Astrocyte of the cerebellum (primary cell): ENCODE measurements at places on chromosomes 7 and 10.

DNA sequence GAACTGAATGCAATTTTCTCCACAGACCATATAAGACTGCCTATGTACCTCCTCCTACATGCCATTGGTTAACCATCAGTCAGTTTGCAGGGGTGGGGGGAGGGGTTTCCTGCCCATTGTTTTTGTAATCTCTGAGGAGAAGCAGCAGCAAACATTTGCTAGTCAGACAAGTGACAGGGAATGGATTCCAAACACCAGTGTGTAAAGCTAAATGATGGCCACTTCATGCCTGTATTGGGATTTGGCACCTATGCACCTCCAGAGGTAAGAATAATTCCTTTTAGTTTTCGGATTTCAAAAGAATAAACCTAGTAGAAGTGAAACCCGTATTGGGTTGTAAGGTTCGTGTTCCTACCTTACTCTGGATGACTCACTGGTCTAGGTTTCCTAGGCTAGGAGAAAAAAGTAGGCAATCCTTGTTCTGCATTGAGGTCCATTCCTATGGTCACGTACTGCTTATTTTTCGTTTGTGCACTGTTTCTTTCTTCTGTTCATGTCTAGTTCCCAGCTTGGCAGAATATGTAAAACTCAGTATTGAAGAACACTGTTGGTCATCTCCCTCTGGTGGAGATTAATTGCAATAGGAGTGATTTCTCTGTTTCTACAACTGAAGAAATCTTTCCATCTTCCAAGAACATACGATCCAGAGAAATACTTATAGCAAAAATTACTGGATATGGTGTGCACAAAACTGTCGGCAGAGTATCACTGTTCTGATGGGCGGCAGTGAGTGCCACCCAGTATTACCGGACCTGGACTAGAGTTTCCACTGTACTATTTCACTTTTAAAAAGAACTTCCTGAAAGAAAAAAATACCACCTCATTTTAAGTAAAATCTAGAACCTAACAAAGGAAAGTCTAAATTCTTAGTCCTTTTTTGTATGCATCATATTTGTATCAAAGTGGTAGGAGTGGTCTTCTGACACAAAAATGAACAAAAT lies at the start of gene AKR1C3:
AKR1C3 (plus strand) TSS at position 150 of the 941 bp plus-strand sequence; CDS start at position 181, 31 bp downstream.
- DNase-seq: peak; percentile 32

GRCh38 chr10:132388891-132389432 lies 8.0 kb upstream of the PWWP2B start:
- DNase-seq: no peak

- no peak for DNase-seq
These were observed 182.0 kb upstream of the PHYHIPL start for GRCh38 chr10:58994226-58995057.

DNA sequence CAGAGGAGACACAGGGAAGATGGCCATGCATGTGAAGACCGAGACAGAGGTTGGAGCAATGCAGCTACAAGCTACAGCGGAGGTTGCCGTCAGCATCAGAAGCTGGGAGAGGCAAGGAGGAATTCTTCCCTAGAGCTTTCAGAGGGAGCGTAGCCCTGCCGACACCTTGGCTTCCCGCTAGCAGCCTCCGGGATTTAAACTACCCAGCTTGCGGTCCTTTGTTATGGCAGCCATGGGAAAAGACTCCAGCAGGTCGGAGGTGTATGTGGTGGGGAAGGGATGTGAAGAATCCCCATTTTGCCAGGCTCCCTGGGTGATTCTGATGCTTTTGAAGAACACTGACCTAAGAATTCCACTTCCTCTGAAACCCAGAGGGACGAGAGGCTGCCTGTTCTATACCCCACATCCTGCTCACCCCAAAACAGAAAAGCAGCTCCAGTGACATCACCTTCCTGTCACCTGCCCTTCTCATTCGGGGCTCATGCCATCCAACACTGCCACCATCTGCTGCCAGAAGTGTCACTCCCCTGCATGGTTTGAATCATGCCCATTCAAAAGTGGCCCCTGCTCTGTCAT lies 3.3 kb upstream of the SEPHS1 start:
- no peak for DNase-seq

- DNase-seq: no peak
These were observed 167.5 kb downstream of the ITGB1 start for GRCh38 chr10:32790483-32790882.

- DNase-seq: no peak
These were observed 102.1 kb downstream of the POLL start for GRCh38 chr10:101485681-101486554.

- no peak for DNase-seq
These were observed 151.5 kb upstream of the COL1A2 start for GRCh38 chr7:94243066-94243711.

DNA sequence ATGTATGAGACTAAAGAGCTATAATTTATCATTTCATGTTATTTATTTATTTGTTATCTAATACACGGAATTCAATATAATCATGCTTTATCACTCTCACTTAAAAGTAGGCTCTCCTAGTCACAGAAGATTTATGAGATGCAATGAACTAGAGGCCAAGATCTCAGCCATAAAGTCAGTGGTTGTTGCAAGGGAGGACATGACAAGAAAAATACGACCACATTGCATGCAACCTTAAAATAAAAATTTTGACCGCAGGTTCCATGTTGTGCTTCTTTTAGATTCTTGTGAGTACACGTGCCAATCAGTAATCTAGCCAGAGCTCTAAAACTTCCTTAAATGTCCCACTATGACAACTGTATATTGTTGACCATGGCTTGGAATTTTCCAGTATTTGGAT lies 75.9 kb upstream of the SP8 start:
- DNase-seq: no peak

- no peak for DNase-seq
These were observed 98.5 kb downstream of the ARHGAP22 start for GRCh38 chr10:48506147-48506917.

DNA sequence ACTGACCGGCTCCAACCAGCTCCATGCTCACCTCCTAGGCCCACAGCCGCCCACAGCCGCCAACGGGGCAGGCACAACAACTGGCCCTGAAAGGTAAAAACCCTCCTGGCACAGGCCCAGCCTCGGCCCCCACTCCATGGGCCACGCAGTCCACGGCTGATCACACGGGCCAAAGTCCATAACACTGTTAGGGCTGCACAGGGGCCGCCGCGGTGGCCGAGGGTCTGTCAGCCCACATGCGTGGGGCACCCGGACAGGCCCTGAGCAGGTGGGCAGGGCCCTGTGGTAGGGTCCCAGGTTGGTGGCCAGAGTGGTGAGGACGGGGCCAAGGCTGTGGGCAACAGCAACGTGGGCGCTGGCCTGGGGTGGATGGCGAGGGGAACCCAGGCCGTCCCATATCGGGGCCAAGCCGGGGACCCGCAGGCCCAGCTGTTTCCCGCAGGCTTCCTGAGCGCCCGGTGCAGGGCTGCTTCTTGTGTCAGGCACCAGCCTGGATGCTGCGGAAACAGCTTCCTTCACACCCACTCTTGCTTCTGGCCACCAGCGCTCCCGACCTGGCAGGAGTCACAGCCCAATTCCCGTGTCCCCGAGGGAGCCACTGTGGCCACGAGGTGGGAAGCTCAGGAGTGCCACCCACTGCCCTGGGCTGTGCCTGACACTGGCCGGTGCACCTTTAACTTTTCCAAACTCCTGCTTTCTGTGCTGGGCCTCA lies 29.2 kb downstream of the CYP2W1 start:
- DNase-seq: no peak

DNA sequence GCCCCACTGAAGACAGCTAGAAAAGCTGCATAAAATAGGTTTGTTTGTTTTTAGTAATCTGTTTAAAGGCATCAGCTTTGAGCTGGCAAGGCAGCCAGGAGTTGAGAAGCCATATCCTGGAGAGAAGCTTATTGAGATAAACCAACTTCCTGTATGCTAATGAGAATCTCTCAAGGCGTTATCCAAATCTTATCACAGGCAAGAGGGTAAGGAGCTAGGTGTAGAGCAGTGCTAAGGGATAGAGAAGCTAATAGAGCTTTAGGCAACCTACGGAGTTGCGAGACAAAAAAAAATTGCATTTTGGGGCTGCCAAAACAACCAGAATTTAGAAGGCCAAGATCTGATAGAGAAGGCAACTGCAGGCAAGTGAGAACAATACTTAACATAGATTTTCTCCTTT lies 641.6 kb downstream of the SH2D4B start:
- no peak for DNase-seq

DNA sequence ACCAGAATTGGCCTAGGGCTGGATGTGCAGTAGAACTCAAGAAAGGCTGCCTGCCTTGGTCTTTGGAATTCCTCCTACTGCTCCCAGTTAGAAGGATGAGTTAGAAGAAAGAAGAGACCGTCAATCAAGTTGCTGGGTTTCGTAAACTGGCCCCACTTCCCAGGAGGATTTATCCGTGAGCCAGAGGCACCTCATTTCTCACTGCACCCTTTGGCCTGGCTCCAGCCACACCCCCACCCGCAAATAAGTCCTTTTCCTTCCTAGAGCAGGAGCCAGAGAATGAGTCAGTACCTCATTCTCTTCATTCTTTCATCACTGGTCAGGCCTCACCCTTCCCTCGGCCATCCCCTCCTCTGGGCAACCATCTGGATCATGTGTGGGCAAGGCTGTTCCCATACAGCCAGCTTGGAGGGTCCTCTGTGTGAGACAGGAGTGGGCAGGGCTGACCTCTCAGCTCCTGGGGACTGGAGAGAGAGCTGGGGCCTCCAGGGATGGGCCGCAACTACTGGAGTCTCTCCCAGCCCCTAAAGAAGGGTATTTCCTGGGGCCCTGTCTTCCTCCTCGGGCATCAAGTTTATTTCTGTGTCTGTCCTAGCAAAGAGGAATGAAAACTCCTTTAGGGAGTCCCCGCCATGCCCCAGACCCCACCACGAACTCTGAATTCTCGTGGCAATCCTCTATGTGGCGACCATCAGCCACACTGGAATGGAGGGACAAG lies 87.2 kb upstream of the DUSP5 start:
- peak; percentile 71 for DNase-seq

GRCh38 chr7:81705206-81705605 lies 64.6 kb downstream of the HGF start:
- DNase-seq: no peak

GRCh38 chr7:35805876-35806275 lies 5.0 kb downstream of the SEPTIN7 start:
- DNase-seq: no peak

DNA sequence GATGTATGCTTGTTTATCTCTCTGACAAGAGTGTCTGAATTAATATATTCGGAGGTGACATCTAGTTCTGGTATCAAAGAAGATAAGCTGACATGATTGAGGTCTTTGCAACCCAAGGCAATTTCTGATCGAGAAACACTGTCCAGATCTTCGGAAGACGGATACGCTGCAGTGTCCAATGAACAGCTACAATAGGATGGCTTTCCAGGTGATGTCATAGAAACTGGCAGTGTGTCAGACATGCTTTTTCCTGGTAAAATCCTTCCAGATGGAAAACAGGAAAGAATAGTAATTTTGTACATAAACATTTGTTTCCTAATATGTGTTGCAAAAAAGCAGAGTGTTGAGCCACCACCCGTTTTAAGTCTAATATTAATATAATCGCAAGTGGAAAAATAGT lies 33.4 kb downstream of the VWDE start:
- no peak for DNase-seq

DNA sequence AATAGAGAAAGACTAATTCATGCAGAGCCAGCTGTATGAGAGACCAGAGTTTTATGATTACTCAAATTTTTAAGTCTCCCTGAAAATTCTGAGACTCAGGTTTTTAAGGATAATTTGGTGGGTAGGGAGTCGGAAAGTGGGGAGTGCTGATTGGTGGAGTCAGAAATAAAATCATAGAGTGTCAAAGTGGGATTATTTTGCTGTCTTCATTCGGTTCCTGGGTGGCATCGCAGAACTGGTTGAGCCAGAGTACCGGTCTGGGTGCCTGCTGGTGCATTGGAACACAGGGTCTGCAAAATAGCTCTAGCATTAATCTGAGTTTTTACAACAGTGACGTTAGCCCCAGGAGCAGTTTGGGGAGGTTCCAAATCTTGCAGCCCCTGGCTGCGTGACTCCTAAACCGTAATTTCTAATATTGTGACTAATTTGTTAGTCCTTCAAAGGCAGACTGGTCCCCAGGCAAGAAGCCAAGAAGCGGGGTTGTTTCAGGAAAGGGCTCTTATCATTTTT lies 32.4 kb downstream of the GPRIN2 start:
- peak; percentile 56 for DNase-seq

DNA sequence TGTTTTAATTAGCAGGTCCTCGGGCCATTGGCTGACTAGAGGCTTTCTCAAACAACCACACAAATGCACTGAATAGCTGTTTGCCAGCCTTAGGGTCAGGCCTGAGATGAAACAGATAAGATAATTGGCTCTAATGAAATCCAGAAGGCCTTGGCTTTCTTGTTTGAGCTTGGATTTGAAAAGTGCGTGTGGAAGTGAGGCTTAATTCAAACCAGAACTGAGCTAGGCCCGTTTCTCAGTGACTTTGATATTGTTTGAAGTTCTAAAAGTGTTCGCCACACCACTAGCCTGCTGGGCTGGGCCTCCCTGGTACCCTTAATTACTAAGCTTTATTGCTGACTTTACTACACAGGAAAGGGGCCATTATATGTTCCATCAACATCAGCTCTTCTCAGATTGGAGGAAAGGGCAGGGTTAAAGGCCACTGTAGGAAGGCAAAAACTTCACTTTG lies 270.6 kb downstream of the TWIST1 start:
- DNase-seq: no peak

DNA sequence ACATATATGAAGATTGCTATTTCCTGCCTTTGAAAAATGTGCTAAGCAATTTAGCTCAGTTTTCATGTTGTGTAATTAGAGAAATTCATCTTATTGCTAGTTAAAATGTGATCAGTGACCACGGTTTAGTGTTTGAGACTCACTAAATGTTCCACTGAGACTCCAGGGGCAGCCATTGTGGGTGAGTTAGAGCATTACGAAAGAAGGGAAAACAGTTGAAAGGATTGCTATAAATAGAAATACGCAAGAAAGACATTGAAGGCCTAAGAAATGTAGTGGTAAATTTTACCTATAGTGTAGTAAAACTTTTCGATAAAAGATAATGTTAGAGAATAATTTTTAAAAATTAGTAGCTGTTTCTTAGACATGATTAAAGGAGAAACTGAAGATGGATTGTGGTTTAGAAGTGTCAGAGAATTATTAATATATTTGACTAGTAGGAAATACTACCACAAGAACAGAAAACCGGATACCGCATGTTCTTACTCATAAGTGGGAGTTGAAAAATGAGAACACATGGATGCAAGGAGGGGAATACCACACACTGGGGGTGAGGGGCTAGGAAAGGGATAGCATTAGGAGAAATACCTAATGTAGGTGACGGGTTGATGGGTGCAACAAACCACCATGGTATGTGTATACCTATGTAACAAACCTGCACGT lies 394.5 kb downstream of the SEMA3D start:
- no peak for DNase-seq

- no peak for DNase-seq
These were observed 172.0 kb upstream of the YAE1 start for GRCh38 chr7:39394105-39394680.

DNA sequence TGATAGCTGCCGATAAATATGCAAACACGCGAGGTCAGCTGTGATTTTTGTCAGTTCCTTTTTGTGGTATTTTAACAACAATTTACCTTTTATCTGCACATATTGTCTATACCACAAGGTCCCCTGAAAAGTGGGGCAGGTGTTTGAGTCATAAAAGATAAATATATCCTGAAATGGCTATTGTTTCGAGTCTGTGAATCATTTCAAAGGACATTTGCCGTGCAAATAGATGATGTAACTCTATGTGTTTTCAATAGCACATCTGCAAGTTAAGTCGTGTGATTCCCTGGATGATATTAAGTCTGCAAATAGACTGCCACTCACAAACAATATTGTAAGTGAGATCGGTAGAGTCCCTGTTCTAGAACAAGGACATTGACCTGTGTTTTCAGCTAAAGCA lies 193.0 kb upstream of the PITRM1 start:
- DNase-seq: no peak

GRCh38 chr10:74093530-74094164 lies 57.0 kb downstream of the AP3M1 start:
- no peak for DNase-seq

GRCh38 chr10:117615649-117616048 lies 73.1 kb downstream of the EMX2 start:
- DNase-seq: no peak
